ENCODE measurements at places on chromosomes 12 and 14.

GRCh38 chr12:108582978-108583770 is 14.7 kb downstream of the TMEM119 start:
- no peak for DNase-seq

DNA sequence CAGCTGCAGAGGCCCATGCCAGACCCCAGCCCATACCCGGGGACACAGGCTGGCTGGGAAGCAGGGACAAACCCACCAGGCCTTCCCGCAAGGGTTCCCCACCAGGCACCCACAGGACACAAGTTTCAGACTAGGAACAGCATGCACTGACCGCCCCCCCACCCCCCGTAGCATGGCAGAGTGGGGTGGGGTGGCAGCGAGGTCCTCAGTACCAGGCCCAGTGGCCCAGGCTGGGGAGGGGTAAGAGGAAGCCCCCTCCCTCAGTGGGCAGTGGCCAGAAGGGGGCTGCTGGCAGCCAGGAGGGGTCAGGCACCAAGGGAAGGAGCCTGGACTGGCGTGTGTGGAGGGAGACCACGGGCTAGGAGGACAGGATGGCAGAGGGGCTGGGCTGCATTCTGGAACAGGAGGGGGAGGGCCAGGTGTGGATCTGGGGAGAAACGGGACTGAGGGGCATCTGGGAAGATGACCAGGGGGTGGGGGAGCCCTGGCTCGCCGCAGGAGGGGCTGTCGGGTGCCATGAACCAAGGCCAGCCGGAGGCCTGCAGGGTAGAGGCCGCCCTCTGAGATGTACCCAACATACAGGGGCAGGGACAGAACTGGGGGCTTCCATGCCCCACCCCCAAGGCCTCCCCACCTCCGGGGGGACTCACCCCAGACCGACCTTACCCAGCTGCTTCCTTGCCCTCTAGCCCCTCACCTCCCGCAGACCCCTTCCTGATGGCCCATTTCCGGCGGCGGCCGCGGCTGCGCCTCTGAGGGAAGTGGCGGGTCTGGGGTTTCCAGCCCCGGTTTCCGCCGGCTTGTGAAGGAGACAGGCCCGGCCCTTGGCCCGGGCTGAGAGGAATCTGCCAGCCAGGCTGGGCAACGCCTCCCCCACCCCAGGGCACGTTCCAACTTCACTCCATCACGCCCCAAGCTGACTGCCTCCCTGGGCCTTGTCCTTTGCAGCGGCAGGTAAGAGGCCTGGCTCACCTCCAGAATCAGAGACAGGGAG is 5.6 kb upstream of the JAG2 start:
- no peak for DNase-seq

DNA sequence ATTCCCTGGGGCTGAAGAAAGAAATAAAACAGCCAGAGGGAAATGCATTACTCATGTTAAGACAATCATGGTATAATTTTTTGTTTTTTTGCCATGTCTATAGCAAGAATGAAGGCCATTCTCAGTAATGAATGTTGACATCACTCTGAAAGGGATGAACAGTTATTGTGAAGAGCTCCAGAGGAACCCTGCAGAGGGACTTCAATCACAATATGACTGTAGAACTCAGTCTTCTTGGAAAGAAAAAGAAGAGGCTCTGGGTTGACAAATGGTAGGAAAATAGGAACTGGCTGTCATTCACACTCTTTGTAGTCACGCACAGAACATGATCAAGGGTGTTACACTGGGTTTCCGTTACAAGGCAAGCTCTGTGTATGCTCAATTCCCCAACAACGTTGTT is 73.8 kb upstream of the DACT1 start:
- no peak for DNase-seq

- DNase-seq: no peak
Measured at GRCh38 chr12:52669426-52669825, 10.8 kb downstream of the KRT1 start.

- DNase-seq: no peak
Measured at GRCh38 chr12:42570076-42570475, 19.5 kb downstream of the PRICKLE1 start.

Data from GM20000 (cell line).